ENCODE measurements at places on chromosomes 12 and 14.

DNA sequence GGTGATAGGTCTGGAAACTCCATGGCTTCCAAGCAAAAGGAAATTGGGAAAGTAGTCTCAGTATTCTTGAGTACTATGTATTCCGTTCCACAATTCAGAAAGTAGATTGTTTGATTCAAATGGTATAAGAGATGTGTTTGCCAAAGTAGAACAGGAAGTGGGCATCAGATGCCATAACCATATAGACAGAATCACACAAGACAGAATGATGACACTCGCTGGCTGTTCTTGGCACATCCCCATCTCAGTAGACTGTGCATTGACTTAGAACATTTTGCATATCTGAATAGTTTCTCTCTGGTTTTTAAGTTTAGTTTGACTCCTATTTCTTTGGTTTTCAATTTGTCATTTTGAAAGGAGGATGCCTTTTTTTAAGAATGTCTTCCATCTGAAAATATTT lies 221.1 kb upstream of the RGS6 start:
- DNase-seq, result no peak

DNA sequence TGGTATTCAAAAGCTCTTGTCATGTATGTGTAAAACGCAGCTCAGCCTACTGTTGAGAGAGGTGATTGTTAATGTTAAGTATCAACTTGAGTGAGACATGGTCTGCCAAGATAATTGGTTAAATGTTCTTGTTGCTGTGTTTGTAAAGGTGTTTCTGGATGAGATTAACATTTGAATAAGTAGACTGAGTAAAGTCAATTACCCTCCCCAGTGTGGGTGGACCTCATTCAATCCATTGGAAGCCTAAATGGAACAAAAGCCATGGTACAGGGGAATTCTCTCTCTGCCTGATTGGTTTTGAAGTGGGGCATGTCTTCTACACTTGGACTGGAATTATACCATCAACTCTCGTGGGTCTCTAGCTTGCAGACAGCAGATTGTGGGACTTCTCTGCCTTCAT lies 63.8 kb upstream of the RERGL start:
- no peak for DNase-seq

DNA sequence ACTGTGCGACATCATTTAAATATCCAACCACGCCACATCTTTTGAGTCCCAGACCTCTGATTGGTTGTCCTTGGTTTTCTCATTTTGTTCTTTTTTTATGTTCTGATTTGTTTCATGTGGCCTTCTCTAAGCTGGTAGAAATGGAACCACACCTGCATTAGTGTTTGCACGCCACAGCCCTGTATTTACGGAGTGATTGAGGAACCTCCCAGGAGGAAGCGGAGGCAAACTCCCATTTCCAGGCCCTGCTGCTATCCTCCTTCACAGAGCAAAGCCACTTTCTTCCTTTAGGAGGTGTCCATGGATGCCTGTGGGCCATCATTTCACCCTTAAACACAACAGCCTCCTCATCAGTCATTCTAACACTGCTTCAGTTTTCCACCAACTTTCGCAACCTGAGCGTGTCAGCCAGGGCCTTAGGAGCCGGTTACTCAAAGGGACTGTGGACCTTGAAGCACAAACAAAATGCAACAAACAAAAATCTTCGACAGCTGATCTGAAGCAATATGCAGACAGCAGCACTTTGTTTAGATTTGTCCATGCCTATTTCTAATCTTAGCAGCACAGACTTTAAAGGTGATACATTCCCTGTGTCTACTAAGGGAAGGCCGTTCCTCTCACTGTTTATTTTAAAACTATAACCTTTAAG lies 1258.1 kb upstream of the TMEM132C start:
- no peak for DNase-seq

- no peak for DNase-seq
Measured at GRCh38 chr14:88166616-88167015, 156.5 kb downstream of the KCNK10 start.

DNA sequence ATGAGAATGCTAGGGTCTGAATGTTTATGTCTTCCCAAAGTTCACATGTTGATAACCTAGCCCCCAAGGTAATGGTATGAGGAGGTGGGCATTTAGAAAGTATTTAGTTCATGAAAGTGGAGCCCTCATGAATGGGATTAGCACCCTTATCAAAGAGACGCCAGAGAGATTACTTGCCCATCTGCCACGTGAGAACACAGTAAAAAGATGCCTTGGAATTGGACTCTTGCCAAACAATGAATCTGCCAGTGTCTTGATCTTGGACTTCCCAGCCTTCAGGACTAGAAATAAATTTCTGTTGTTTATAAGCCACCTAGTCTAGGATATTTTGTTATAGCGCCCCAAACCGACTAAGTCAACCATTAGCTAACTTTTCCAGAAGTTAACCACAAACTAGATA lies 92.0 kb upstream of the SLC38A4 start:
- no peak for DNase-seq

DNA sequence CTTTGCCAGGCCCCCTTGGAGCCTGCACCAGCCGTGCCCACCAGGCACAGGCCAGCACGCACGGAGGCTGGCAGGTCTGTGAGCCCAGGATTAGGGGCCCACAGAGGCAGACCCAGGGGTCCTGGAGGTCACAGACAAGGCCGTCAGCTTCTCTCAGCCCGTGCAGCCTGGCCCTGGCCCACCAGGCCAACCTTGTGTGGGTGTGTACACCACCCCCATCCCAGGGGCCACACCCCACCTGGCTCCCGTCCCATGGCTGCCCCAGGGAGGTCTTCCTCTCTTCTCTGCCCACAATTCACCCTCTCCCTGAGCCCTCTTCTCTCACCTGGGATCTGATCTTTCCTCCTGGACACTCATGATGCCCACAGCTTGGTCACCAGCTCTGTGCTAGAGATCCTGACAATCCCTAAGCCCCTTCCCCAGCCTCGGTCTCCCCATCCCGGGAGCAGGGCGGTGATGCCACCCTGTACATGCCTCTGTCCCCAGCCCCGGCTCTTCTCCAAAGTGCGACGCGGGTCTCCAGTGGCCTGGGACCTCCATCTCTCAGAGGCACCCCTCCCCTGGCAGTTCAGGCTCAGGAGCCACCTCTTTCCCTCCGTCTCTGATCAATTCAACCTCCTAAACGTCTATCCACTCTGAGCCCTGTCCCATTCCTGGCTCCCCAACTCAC lies 31.1 kb upstream of the GPR132 start:
- no peak for DNase-seq

DNA sequence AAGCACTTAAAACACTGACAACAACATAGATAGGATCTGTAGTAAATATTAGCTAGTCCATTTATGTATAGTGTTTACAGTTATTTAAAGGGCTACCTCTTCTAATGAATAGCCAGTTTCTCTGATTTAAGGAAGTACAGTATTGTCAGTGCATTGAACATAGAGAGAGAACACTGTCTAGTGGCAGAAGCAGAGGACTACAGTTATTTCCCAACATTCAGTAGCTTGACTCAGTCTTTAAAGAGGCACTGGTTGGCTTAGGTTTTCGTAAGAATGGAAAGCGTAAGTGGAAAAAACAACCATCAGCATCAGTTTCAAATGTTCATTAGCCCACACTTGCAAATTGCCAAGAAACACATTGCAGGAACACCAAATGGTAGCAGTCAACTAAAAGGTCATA lies 125.0 kb upstream of the HMGA2 start:
- no peak for DNase-seq

- DNase-seq, result no peak
Measured at GRCh38 chr12:57473392-57473791, 6.3 kb downstream of the ARHGAP9 start.

GRCh38 chr12:105363890-105364289 lies 33.4 kb downstream of the C12orf75 start:
- DNase-seq, result no peak

All from occipital lobe (tissue), 3 donors.